ENCODE measurements at places on chromosomes 1 and 21.

DNA sequence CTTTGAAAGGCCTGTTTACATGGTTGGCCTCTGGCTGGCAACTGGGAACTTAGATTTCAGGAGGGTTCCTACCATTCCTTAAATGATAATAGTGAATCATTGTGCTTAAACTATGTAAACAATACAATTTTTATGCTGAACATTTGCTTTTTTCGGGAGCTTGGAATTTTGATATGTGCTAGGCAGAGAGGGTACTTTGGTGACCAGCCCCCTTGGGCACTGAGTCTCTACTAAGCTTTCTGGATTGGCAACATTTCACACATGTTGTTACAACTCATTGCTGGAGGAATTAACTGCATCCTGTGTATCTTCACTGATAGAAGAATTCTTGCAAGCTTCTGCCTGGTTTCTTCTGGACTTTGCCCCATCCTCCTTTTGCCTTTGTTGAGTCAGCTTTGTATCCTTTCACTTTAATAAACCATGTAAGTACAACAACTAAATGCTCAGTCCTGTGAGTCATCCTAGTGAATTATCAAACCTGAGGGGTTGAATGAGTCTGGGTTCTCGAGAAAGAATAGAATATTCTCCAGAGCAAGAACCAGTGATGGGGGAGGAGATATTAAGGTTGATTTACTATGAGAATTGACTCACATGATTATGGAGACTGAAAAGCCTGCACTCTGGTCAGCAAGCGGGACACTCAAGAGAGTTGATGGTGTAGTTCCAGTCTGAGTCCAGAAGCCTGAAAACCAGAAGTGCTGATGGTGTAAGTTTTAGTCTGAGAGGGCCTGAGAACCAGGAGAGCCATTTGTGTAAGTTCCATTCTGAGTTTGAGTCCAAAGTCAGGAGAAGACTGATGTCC lies 3.1 kb upstream of the SLC16A4 start:
- DNase-seq: no peak

GRCh38 chr21:25952306-25952705 lies 217.5 kb downstream of the GABPA start:
- no peak for DNase-seq

- DNase-seq: no peak
Observed at GRCh38 chr1:238370599-238370998, 479.9 kb upstream of the ZP4 start.

GRCh38 chr1:156511644-156512043 lies 11.1 kb upstream of the MEF2D start:
- no peak for DNase-seq

GRCh38 chr1:31372051-31372450 lies 825 bp downstream of the FABP3 start:
- DNase-seq: no peak

DNA sequence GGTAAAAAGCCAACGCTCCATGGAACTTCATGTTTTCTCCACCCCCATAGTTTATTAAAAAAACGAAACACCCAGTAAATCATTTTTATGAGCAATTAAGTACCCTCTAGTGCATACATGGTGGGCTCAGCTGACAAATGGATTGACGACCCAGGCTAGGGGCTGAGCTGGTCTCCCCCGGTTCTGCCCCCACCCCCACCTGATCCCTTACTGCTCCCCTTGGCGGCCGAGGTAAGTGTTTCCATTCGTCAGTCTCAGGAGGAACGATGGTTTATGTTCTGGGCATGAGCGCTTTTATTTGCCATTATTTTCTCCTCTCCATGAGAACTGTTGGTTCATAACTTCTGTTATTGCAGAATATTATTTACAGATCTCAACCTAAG lies 233.9 kb upstream of the C1orf174 start:
- DNase-seq: no peak

GRCh38 chr1:171748651-171749050 lies 6.8 kb upstream of the VAMP4 start:
- DNase-seq: no peak

- DNase-seq: peak; percentile 82
Observed at GRCh38 chr1:206909161-206909882, 12.1 kb downstream of the IL24 start.

DNA sequence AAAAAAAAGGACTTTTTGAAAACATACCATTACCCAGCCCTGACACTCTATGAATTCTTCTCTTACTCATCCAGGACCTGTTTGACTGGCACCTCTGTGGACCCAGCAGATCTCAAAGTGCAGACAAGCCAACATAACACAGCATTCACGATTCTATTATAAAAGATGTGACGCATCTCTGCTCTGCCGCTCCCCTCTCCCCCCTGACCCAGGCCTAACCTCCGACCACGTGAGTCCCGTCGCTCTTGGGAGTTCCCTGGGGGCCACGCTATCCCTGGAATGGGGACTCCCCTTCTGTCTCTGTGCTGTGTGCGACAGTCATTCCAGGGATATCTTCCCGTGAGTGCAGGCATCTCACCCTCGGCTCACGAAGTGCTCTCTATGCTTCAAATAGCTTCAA lies 21.1 kb downstream of the LRRC38 start:
- no peak for DNase-seq

DNA sequence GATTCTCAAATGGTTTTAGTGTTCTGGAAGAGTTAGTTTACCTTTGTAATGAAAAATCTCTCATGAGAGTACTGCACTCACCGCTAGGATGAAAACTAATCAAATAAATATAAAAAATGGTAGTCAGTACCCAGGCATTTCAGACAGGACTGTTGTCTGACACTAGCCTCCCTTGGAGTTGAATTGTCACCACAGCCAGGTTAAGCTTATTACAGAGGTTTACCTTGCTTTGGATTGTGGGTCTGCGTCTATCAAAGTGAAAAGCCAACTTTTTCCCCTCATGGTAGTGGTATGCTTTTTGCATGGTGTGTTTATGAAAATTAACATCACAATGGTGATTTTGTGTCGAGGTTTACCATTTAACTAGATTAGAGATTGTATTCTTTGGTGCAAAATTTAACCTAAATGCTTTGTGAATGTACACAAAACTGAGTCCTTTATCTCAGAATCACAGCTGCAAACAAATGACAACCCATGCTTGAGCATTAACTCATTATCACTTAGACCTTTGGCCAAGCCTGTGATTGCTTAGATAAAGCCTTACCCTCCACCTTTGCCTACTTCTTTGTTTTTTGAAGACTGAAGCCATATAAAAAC lies 20.1 kb downstream of the RAP1A start:
- no peak for DNase-seq
